ENCODE measurements at places on chromosomes 4 and X.
A peak's percentile ranks its signal among the peaks of the same experiment; 100 is the strongest.

DNA sequence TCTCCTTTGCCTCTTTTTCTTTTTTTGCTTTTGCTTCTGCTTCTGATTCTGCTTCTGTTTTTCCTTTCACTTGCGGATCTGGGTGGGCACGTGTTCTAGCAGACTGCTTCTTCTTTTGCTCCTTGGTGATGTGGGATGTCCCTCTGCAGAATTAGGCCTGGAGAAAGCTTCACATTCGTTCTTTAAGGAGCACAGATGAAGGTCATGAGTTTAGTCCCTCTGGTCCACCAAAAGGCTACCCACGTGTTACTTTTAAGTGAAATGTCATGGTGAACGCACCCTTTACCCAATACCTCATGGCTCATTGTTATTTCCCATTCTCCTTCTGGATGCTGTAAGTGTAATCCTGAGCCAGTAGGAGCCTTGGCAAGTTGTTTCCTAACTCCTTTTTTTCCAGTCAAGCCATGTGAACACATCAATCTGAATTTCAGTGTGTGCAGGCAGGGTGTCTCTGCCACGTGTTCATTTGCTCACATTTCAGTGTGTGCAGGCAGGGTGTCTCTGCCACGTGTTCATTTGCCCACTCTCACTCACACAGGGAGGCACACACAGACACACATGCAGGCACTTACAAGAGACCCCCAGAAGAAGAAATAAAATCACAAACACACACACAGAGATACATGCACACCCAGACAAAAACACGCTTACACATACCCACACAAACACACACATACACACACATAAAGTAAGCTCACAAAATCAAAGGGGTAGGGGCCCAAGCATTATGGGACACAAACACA lies 36.9 kb downstream of the NBDY start:
- DNase-seq: no peak

- no peak for DNase-seq
Observed at GRCh38 chr4:137226900-137227299, 305.4 kb downstream of the PCDH18 start.

DNA sequence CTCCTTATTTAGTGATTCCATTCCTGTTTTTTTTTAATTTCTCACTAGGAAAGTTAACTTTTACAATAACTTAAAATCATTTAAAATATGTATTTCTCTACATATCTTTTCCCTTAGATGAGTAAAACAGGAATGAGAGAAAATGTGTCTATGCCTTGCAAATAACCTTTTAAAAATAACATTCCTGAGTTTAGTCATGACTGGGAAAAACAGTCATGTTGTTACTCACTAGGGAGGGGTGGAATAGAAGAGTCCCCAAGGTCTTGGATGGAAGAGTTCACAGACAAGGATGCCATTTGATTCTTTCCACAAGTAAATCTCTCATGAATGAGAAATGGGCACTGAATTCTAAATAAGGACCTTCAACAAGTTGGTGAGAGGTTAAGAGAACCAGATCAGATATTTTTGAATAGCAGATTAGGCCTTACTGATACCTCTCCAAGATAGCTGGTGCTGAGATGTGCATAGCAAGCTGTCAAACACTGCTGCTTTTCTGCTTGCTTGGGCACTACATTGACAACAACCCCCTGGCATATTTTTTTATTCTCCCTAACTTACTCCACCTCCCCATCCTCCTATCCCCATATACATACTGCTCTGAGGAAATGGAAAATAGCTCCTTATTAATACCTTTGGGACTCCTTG lies 25.1 kb downstream of the UGDH start:
- no peak for DNase-seq

DNA sequence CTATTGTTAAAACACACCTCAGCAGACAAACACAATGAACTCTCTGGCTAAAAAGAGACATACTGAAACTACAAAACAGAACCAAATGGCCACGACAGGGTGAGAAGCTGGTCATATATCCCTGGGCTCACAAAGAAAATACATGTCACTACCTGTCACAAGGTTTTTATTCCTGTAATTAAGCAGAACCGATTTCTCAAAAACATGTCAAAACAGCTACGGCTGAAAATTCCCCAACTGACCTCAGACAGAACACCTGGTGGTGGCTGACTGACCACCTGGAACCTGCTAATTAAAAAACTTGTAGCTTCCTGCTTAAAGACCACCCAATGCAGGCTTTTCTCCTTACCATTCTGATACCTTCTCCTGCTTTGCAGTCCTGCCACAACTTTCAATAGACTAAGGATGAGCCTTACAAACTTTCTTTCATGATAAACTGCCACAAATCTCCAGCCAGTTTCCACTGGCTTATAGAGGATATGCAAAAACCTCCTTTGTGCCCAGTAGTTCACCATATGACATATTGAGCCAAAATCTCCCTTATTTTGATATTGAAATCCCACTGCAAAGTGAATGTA lies 571.9 kb downstream of the SPOCK3 start:
- no peak for DNase-seq

GRCh38 chr4:109801895-109802319 lies at the start of gene CFI:
CFI (minus strand) TSS chr4:109801999; CDS start chr4:109801971, 28 bp downstream.
- no peak for DNase-seq

DNA sequence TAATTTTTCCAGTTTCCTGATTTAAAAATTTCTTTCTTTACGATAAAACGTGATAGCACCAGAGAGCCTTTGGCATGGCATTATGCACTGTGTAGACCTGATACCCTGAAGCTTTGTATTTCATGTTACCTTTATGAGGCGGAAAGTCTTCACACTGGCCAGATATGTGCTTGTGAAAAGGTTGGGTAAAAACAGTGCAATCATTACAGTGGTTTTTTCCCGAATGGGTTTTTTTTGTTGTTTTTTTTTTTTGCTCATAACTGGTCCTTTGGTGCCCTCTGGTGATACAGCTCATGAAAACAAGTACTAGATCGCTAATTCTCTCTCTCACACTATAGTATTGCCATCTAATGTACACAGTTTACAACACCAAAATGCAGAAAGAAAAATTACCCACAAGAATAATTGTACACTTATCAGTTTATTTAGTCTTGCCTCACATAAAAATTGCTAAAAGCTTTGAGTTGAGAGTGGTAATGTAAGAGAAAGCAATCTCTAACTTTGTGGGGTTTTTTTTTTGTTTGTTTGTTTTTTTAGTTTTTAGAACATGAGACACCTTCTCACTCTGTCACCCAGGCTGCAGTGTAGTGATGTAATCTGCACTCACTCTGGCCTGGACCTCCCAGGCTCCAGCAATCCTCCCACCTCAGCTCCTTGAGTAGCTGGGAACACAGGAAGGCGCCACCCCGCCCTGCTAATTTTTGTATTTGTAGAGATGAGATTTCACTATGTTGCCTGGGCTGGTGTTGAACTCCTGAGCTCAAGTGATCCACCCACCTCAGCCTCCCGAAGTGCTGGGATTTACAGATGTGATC lies 21.3 kb downstream of the SPCS3 start:
- no peak for DNase-seq

DNA sequence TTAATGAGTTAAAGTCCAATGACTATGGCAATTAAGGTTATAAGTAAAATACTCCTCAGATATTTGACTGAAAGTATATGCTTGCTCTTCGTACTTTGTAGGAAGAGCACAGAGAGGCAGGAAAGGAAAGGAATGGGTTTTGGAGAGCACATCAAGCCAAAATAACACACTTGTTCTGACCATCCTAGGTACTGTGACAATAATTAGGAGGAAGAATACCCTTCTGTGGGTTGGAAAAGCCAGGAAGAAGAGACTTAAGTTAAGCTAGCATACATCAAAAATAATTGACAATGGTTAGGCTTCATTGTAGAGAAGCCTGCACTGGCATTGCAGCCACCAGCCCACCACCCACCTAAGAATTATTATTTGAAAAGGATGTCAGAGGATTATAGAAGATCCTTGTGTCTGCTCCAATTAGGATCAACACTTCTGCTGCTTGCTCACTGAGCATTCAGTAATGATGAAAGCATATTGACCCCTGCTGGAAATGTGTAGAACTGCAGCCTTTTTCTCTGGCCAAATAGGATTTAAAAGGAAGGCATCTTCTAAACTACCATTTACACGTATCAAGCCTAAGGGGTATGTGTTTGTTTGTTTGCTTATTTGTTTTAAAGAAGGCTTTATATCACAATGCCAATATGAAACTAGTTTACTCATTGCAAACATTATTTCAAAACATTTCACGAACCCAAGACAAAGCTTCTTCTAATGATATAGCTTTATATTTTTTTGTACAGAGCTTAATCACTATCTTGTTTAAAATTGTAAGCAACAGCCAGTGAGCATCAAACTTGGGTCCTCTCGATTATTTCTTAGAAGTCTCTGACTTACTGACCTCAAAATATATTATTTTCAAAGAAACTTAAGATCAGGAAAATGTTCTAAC lies 286.2 kb upstream of the TET2 start:
- DNase-seq: peak; percentile 45

GRCh38 chr4:107689912-107690587 lies 30.0 kb downstream of the PAPSS1 start:
- DNase-seq: no peak

DNA sequence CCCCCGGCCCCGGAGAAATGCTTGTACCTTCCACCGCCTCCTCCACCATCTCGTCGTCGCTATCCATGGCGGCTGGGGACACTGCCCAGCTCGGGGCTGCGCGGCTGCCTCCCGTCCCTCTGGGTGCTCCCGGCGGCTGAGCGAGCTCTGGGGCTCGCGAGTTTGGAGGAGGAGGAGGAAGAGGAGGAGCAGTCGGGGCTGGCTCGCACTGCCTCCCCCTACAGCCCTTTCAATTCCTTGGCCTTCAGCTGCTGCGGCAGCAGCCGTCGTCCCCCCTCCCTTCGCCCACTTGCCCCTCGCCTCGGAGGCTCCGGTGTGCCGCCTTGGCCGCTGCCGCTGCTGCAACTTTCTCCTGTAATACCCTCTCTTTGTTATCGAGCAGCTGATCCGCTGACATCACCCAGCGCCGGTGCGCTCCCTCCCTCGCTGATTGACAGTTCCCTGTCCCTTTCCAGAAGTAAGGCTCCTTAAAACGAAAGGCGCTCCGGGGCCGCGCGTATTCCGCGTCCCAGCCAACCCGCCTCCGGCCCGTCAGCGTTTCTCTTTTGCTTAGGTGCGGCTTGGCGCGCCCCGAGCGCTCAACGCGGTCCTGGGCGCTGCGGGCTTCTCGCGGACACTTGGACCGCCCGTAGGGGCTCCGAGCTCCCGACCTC lies at the start of gene SETD7:
TSS of gene SETD7 (minus strand) at position 149 of the 653 bp plus-strand sequence. CDS start at position 67, 82 bp downstream.
- DNase-seq: no peak

- DNase-seq: no peak
Observed at GRCh38 chrX:129614481-129615255, 40.1 kb downstream of the APLN start.

- DNase-seq: no peak
Observed at GRCh38 chr4:17523662-17524061, 8.7 kb downstream of the CLRN2 start.

DNA sequence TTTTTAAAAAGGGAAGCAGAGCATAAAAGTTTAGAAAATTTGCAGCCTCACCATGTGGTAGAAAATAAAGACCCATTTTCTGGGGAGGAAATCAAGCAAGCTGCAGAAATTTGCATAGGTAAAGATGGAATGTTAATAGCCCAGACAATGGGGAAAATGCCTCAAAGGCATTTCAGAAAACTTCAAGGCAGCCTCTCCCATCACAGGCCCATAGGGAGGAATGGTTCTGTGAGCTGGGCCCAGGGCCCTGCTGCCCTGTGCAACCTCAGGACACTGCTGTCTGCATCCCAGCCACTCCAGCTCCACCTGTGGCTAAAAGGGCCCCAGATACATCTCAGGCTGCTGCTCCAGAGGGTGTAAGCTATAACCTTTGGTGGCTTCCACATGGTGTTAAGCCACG lies 137.9 kb downstream of the INPP4B start:
- DNase-seq: no peak

DNA sequence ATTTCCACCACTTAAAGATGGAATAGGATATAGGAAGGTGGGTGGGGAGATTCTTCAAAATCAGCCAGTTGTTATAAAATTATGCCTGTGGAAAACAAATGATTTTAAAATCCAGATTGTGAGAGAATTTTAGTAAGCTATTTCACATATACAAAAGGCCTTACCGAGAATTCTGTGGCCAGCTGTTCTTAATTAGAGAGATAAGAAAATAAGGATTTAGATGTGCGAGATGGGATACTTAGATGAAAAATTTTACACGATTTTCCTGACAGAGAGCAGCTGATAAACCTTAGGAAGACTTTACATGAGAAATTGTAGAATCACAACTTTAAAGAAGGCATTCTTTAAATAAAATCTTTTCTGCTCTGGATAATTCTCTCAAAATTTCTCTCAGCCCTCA lies 94.5 kb upstream of the IQCM start:
- no peak for DNase-seq

- DNase-seq: no peak
Observed at GRCh38 chr4:5391492-5391891, 316.9 kb downstream of the EVC2 start.

GRCh38 chrX:111444881-111445280 lies 32.9 kb upstream of the DCX start:
- DNase-seq: no peak

DNA sequence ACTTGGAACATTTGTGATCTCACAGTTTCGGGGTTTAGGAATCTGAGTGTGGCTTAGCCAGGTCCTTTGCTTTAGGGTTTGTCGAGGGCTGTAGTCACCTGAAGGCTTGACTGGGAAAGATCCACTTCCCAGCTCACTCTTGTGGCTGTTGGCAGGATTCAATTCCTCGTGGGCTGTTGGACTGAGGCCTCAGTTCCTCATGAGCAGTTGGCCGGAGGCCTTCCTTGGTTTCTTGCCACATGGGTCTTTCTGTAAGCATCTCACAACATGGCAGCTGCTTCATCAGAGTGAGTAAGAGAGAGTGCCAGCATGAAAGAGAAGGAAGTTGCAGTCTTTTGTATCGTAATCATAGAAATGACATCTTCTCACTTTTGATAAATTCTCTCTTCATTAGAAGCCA lies 11.1 kb downstream of the TXLNG start:
- DNase-seq: no peak

DNA sequence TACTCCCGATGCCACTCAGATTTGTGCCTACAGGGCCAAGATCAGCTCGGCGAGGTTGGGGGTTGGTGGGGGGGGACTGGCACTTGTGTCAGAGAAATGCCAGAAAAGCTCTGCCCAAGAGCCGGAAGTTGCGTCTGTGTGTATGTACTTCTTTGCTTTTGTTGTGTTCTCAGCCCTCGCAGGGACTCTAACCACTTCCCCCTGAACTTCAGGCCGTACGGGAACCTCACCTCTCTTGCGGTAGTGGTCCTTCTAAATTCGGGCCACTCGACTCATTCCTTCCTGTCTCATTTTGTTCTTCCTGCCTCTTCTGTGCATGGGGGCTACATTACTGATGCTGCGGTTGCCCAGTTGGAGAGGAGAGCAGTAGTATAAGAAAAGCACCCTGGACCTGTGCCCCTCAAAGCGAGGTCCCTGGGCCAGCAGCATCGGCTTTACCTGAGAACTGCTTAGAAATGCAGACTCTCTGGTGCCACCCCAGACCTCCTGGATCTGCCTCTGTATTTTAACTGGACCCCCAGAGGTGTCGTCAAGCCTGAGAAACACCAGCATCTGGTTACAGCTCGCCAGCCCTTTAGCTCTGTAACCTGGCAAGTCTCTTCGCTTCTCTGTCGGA lies 146.3 kb upstream of the RPS6KA3 start:
- no peak for DNase-seq

Measured in NCI-H1930 (cell line).